Activated T-cell treated with anti-CD3 and anti-CD28 coated beads, Interleukin-2, amount 50 U/mL, for 72 hours (primary cell): ENCODE measurements at places on chromosomes 12 and 14.

DNA sequence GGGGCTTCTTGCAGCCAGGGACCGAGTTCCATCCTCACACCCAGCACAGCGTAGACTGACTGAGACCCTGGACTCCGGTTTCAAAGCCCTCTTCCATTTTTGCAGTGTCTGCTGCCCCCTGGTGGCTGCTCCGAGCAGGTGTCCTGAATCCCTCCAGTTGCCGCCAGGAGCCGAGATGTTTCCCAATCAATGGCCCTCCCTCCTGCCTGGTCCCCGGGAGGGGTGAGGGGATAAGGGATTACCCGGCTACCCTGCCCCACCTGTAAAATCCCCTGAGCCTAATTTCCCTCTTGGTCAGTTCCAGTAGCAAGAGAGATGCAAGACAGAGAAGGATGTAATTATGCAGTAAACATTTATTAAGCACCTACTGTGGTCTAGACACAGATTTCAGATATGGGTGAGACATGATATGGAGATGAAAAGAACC lies 55.0 kb downstream of the PHETA1 start:
- peak; percentile 78 for DNase-seq

GRCh38 chr12:6950401-6950801 lies 755 bp upstream of the PTPN6 start:
- peak; percentile 69 for DNase-seq

DNA sequence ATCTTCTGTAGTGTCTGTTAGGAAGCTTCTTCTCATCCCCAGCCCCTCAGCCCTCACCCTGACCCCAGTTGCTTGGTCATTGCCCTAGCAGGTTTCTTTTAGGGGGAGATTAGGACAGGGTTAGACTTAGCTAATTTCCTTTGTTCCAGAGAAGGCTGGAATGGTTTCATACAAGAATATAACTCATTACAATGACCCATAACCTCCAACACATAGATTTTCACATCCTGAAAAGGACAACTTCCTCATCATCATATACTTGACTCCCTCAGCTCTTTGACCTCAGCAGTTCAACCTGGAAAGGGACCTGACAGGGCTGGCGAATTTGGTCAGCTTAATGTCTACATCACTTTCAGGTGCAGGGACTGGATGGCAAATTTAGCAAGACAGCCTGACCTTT lies 8.0 kb upstream of the BHLHE41 start:
- no peak for DNase-seq

DNA sequence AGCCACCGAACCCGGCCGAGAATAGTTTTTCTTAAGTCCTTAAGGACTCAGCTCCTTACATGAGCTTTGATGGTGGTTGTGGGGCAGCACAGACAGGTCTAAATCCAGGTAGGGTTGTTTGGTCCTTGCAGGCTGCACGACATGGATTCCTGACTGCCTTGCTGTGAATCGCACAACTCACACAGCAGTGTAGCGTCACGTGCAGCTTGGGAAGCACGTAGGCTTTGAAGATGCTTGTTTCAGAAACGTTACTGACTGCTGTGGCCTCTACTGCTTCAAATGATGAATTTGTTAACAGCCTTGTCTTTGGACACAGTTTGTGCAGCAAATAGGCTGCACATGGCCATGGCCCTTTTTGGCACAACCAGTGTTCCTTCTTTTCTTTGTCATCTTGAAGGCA lies 29.9 kb downstream of the ZBTB42 start:
- no peak for DNase-seq

DNA sequence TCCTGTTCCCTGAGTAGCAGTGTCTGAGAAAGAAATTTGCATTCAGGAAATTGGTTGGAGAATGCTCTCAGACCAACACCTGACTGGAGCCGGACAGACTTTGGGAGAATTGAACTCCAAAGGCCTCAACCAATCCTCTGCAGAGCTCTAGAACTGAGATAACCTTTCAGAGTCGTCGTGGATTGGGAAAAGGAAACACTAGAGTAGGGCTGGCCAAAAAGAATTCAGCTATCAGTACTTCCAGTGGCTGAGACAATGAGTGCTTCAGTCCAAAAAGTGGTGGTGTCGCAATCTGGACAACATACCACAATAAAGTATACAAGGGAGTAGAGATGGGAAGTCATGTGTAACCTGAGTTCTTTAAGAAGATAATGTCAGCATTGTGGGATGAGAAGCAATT lies 377.1 kb downstream of the SLC16A7 start:
- no peak for DNase-seq

- no peak for DNase-seq
Measured at GRCh38 chr12:24773996-24774395, 174.9 kb downstream of the BCAT1 start.

GRCh38 chr12:27491226-27491625 lies 32.8 kb upstream of the PPFIBP1 start:
- no peak for DNase-seq

GRCh38 chr12:81221681-81222080 lies 143.8 kb downstream of the ACSS3 start:
- DNase-seq: no peak

- DNase-seq: no peak
Measured at GRCh38 chr12:98121963-98122362, 393.4 kb upstream of the TMPO start.

- no peak for DNase-seq
Measured at GRCh38 chr14:103260629-103261124, 73.4 kb upstream of the EIF5 start.

GRCh38 chr12:30996255-30996654 lies 69.7 kb downstream of the TSPAN11 start:
- no peak for DNase-seq

- DNase-seq: no peak
Measured at GRCh38 chr14:62645649-62646048, 399.6 kb downstream of the KCNH5 start.

- no peak for DNase-seq
Measured at GRCh38 chr12:62691309-62691708, 224.7 kb downstream of the MON2 start.

DNA sequence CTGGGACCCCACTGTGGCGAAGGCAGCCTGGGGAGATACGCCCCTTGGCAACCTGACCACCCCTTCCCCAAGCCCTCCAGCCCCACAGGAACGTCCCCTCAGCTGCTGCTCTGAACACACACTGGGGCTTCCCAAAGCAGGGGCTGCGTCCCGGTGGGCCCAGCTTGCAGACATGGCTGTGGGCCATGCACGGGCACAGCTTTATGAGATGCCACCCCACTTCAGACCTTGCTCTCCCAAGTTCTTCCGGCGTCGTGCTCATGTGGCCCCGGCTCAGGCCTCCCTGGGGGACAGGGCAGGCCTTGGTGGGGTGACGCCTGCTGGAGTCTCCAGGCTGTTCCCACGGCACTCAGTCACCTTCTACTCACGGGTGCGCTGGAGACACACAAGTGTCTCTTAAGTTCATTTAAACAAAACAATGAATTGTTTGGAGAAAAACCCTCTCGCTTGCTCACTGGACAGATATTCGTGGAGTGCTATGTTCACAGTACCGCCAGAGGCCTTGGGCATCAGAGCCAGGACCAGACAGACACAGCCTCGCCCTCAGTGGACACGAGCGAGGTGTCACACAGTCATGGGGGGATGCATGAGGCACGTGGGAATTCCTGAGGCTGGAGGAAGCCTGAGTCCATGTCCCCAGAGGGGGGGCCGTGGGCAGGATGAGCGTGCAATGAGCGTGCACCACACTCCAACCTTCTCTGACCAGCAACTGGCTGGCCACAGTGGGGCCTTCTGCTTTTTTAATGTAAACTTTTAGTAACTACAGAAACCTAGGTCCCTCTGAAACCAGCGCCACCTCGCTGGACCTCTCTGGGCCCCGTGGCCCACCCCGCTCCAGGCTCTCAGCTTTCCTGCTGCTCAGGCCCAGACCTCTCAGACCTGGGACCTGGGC lies 4.3 kb downstream of the GALNT9 start:
- DNase-seq: no peak
